ENCODE measurements at places on chromosomes 11 and 22.

DNA sequence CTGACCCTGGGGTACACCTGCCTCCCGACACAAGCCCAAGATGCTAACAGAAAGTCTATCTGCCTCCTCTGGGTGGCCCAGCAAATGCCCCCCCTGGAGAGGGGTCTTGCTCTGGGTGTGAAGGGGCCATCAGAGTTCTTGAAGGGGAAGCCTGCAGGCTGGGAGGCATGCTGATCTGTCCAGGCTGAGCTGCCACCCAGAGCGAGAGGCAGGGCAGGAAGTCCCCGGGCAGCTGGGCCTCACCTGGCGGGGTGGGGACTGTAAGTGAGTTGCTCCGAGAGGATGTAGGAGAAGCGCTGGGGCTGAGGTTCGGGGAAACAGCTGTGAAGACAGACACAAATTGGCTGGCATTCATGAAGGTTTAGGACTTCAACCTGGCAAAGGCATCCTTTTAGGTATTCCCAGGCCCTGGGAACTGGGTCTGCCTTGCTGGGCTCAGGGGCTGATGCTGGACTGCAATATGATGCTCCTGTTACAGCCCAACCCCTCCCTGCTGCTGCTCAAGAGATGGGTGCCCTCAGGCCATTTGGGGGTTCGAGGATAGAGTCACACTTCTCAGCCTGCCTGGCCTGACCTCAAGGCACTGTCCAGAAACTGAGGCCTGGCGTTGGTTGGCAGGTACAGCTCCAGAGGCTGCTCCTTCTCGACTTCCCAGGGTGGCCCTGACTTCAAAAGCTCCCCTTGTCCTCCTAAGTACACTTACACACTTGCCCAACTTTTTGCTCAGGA, 60.2 kb upstream of the LYVE1 start:
- DNase-seq, result no peak

GRCh38 chr11:107567739-107568335, 2.3 kb upstream of the ALKBH8 start:
- DNase-seq, result no peak

- no peak for DNase-seq
Observed at GRCh38 chr22:18994056-18994455, 58.0 kb upstream of the PRODH start.

- DNase-seq, result no peak
Observed at GRCh38 chr11:44671234-44671633, 55.5 kb upstream of the TSPAN18 start.

GRCh38 chr11:70372076-70372475, 26.3 kb upstream of the CTTN start:
- no peak for DNase-seq

GRCh38 chr22:43488031-43488866, 76.4 kb downstream of the MPPED1 start:
- no peak for DNase-seq

- DNase-seq, result peak; percentile 27
Observed at GRCh38 chr11:121589946-121590537, 137.3 kb upstream of the SORL1-AS1 start.

GRCh38 chr11:117479372-117479771, 151.7 kb downstream of the CEP164 start:
- DNase-seq, result peak; percentile 33

- no peak for DNase-seq
Observed at GRCh38 chr22:37213941-37214730, 1.9 kb upstream of the SSTR3 start.

Measured in activated CD4-positive, alpha-beta T cell treated with anti-CD3 and anti-CD28 coated beads, Interleukin-2, amount 50 U/mL, for 48 hours (primary cell).